ENCODE measurements at places on chromosomes 11 and 22.

GRCh38 chr11:18235394-18236334, 938 bp downstream of the SAA4 start:
- DNase-seq = peak; percentile 19

DNA sequence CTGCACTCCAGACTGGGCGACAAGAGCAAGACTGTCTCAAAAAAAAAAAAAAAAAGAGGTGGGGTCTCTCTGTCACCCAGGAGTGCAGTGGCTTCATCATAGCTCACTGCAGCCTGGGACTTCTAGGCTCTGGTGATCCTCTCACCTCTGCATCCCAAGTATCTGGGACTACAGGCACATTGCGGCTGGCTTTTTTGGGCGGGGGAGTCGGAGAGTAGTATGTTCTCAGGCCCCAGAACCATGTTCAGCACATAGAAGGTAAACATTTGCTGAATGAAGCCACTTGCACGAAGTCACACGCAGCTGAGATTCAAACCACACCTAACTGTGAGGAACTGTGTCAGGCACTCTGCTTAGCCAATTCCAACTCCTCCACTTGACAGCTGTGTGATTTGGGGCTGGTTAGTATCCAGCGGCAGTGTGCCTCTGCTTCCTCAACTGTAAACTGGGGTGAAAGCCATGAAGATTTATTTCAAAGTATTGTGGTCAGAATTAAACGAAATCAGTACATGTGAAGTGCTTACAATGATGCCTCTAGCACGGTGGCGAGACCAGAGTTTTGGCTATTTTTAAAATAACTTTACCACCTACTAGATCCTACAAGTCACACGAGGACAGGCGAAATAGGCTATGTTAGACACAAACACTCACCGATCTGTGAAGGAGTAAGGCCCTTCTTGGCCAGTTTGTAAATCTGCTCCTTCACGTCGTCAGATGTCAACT, 789 bp downstream of the RPS13 start:
- peak; percentile 15 for DNase-seq

- DNase-seq = no peak
Observed at GRCh38 chr11:60589611-60590010, 74.4 kb downstream of the MS4A13 start.

DNA sequence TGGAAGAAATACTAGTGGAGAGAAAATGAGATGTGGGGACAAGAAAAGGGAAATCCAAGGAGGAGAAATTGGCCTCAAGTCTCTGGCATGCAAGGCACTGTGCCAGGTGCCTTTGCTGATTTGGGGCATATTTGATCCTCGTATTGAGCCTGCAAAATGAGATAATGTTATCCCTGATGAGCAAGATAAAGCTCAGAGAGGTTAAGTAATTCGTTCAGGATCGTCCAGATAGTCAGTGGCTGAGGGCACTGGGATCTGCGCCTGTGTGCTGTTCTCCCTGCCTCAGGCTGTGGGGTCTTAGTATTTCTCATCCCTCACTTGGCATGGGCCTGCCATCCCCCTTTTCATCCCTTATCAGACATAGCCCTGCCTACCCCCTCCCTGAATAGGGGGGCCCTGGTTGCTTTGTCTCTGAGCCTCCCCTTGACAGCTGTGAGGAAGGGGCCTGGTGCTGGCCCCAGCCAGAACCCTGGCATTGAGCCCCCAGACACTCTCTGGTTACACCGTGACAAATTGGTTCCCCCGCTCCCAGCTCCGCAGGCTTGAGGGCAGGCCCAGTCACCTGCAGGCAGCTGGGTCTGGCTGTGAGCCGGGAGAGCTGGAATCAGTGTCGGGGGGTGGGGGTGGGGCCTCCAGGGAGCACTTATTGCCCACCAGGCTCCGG, 85.7 kb downstream of the NECTIN1 start:
- DNase-seq = no peak

DNA sequence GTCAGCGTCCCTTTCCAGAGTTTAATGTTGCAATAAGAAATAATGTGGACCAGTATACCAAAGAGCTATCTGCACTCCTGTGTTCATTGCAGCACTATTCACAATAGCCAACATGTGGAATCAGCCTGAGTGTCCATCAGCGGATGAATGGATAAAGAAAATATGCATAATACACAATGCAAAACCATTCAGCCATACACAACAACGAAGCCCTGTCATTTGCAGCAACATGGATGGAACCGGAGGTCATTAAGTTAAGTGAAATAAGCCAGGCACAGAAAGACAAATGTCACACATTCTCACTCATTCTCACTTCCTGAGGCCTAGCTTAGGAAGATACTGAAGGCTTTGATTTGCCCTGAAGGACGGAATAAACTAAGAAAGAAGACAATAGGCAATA, 22.1 kb downstream of the SLC5A4 start:
- DNase-seq = no peak

GRCh38 chr11:14908214-14908880, 16.3 kb upstream of the CYP2R1 start:
- DNase-seq = peak; percentile 26

DNA sequence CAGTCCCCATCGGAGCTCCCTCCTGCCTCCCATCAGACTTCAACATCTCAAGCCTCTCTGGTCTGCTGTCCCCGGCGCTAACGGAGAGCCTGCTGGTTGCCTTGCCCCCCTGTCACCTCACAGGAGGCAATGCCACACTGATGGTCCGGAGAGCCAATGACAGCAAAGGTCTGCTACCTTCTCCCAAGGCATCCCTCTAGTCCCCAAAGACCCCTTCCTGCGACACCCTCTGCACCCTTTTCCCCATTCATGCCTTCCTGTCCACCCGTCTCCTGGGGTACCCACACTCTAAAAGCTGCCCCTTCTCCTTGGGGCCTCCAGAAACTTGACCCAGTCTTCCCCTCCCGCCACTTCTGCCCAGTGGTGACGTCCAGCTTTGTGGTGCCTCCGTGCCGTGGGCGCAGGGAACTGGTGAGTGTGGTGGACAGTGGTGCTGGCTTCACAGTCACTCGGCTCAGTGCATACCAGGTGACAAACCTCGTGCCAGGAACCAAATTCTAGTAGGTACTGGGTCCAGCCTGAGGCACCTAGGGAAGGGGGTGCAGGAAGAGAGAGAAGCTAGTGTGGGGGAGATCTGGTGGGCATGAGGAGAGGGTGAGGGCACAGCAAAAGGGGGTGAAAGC, 860 bp downstream of the UPK2 start:
- DNase-seq = no peak

- no peak for DNase-seq
Observed at GRCh38 chr11:27352781-27353180, 10.2 kb downstream of the CCDC34 start.

DNA sequence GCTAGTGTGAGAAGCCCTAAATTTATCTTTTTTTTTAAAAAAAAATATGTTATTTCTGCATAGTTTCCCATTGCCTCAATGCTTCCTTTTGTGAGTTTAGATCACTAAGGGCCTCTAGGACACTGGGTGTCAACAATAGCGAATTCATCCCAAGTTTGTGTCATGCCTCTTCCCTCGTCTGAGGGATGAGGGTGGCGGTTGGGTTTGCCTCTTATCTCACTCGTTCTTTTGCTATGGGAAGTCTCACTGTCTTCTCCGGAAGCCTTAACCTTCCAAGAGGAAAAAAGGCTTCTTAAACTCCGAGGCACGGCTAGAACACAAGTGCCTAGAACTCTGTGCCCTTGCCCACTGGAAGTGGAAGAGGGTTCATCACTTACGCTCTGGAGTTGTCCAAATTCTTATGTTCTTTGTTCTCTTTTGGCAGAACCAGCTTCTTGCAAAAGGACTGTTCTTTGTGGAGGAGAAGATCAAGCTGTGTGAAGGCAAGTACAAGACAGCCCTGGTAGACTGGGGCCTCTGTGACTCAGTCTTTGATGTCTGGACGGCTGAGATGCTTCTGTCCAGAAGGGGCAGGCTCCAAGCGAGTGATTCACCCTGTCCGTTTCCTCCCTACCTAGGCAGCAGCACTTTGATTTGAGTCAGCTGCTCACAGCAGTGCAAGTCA, 78.5 kb downstream of the TRAF6 start:
- peak; percentile 92 for DNase-seq

DNA sequence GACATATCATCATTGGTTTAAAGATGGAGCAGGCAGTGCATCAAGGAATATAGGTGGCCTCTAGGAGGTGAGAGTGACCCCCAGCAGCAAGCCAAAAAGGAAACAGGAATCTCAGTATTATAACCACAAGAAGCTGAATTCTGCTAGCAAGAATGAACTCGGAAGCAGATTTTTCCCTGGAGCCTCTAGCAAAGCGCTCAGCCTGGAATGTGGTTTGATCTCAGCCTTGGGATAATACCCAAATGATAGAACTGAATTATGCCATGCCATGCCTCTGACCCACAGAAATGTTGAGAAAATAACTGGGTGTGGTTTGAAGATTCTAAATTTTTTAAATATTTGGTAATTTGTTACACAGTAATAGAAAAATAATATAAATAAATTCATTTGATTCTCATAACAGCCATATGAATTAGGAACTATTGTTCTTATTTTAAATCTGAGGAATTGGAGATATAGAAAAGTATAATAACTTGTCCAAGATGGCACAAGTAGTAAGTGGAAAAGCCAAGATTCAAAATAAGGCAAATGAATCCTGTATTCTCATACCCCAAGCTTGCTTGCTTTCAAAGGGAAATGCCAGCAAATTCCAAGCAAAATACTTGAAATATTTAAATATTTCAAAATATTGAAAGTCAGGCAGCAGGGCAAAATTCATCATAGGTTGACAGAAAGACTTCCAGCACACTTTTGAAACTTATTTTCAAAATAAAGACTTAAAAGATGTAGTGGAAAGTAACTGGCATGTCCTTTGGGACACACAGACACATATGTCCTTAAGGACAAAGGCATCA, 567.4 kb downstream of the KCNA4 start:
- peak; percentile 53 for DNase-seq

- DNase-seq = peak; percentile 63
Observed at GRCh38 chr11:114059278-114059983, at the start of gene ZBTB16. Gene ZBTB16, plus strand, starts transcription at chr11:114059711. Its CDS starts 3,590 bp downstream, at chr11:114063301.

DNA sequence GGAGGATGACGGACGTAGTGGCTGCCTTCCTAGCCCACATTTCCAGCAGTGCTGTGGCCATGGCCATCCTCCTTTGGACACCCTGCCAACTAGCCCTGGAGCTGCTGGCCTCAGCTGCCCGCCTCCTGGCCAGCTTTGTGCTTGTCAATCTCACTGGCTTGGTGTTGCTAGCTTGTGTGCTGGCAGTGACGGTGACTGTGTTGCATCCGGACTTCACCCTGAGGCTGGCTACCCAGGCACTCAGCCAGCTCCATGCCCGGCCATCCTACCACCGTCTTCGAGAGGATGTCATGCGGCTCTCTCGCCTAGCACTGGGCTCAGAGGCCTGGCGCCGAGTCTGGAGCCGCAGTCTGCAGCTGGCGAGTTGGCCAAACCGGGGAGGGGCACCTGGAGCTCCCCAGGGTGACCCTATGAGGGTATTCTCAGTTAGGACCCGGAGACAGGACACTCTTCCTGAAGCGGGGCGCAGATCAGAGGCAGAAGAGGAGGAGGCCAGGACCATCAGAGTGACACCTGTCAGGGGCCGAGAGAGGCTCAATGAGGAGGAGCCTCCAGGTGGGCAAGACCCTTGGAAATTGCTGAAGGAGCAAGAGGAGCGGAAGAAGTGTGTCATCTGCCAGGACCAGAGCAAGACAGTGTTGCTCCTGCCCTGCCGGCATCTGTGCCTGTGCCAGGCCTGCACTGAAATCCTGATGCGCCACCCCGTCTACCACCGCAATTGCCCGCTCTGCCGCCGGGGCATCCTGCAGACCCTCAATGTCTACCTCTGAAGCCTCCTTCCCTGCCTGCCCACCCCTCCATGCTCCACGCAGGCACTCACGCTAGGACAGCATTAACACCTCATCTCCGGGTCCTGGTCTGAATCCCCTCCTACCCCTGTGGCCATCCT, 1.6 kb downstream of the RNF26 start:
- DNase-seq = peak; percentile 74

GRCh38 chr11:123628936-123629683, 25.3 kb downstream of the SCN3B start:
- peak; percentile 11 for DNase-seq

DNA sequence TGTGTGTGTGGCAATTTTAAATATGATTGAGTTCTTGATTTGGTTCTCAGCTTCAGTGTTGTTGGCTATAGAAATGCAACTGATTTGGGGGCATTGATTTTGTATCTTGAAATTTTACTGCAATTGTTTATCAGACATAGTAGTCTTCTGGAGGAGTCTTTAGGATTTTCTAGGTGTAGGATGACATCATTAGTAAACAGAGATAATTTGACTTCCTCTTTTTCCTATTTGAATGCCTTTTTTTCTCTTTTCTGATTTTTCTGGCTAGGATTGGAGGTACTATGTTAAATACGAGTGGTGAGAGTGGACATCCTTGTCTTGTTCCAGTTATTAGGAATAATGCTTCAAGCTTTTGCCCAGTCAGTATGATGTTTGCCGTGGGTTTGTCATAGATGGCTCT, 124.9 kb downstream of the MSANTD4 start:
- no peak for DNase-seq

- DNase-seq = no peak
Observed at GRCh38 chr11:104435494-104435893, 271.5 kb upstream of the PDGFD start.
